Activated naive CD4-positive, alpha-beta T cell treated with Interleukin-2 at 50 U/mL for 16 hours (primary cell): ENCODE measurements at places on chromosomes 1 and 21.

DNA sequence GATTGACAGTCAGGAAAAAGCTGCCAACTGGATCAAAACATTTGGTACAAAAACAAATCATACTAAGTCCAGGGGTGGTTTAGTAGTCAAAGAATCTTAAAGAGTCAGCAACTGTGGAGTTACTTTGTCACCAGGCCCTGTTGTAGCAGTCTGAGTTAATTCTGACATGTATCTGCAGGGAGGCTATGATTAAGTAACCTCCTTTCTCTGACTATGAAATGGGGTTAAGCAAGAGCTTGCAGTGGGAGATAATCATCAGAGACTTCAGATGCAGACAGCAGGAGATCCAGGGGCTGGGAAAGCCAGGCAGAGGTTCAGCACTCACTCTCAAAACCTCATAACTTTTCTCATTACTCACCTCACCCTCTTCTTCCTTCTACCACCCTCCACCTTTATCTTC lies 99.2 kb upstream of the BTG3 start:
- no peak for DNase-seq

- DNase-seq, result no peak
Observed at GRCh38 chr1:70627910-70628309, 216.8 kb downstream of the CTH start.

GRCh38 chr1:45116340-45116739 lies 90.1 kb downstream of the ZSWIM5 start:
- DNase-seq, result no peak

GRCh38 chr1:44652445-44653106 lies 21.7 kb downstream of the TMEM53 start:
- DNase-seq, result peak; percentile 80

- no peak for DNase-seq
Observed at GRCh38 chr1:69196071-69196470, 371.7 kb upstream of the LRRC7 start.

DNA sequence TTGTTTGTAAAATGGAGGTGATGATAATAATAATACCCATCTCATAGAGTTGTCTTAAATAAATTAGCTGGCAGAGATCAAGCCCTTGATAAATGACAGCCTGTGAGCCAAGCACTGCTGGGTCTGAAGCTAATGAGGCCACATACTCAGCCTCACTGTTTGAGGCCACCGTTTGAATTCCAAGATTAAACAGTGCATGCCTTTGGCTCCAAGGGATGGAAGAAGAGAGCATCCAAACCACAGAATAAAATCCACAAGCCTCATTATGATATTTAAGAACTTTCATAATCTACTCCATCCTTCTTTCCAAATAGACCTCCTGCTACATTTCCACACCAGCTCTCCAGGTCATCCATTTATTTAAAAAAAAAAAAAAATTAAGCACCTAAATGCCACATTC lies 29.0 kb downstream of the TGFBR3 start:
- no peak for DNase-seq

- DNase-seq, result no peak
Observed at GRCh38 chr1:214557952-214558735, 6.7 kb upstream of the PTPN14 start.

- no peak for DNase-seq
Observed at GRCh38 chr1:222062640-222063039, 320.8 kb upstream of the DUSP10 start.

- no peak for DNase-seq
Observed at GRCh38 chr1:2483026-2483425, 6.9 kb downstream of the PLCH2 start.

DNA sequence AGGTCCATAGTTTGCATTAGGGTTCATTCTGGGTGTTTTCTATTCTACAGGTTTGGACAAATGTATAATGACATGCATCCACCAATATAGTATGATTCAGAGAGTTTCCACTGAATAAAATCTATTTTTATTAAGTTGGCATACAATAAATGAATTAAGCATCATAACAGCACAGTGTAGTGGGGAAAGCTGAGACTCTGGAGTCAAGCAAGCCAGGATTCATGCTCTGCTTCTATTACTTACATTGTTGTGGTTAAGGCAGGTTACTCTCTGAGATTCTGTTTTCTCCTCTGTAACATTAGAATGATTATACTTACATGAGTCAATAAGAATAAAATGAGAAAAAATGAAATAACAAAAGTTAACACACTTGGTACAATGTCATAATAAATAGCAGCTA lies 131.3 kb downstream of the SLC30A10 start:
- no peak for DNase-seq

- no peak for DNase-seq
Observed at GRCh38 chr1:89552471-89553081, 27.9 kb downstream of the LRRC8B start.

- DNase-seq, result no peak
Observed at GRCh38 chr1:54287801-54288211, 87.8 kb downstream of the MRPL37 start.

- no peak for DNase-seq
Observed at GRCh38 chr21:46099476-46099875, 1.6 kb downstream of the COL6A2 start.

DNA sequence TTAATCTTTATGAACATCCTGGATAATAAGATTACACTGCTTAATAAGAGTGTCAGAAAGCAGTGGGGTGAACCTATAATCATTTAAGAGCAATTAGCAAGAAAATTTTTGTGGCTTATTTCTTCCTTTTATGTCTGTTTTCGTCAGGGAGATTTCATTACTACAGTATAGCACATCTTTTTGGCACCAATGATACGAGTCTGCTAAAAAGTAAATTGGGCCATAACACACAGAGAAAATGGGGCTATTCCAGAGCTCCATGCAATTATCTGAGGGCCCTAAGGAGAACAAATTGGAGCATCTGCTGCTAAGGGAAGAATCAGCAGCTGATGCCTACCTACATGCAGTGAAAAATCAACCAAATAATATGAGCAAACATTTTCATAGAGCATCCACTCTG lies 330.3 kb upstream of the NCAM2 start:
- no peak for DNase-seq

DNA sequence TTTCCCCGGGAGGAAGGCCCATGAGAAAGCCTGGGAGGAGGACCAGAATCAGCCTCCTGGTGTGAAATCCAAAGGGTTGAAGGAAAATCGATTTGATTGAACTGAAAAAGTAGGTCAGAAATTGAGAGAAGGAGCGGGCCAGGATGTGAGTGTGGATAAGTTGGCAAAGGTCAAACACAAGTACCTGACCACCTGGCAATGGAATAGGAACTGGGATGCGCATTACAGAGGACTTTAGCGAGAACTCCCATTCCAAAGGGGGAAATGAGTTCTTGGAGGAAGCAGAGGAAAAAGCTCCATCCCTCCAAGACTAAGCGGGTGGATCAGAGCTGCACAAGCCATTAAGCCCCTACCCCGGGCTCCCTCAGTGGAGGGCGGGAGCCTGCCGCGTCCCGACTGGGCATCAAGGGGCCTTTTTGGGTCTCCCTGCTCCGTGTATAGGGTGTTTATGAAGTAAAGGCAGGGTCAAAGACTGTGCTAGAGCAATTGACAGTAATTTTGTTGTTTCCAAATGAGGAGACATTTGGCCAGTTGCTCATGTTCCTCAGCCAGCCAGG lies 56.4 kb downstream of the TGFB2 start:
- no peak for DNase-seq

DNA sequence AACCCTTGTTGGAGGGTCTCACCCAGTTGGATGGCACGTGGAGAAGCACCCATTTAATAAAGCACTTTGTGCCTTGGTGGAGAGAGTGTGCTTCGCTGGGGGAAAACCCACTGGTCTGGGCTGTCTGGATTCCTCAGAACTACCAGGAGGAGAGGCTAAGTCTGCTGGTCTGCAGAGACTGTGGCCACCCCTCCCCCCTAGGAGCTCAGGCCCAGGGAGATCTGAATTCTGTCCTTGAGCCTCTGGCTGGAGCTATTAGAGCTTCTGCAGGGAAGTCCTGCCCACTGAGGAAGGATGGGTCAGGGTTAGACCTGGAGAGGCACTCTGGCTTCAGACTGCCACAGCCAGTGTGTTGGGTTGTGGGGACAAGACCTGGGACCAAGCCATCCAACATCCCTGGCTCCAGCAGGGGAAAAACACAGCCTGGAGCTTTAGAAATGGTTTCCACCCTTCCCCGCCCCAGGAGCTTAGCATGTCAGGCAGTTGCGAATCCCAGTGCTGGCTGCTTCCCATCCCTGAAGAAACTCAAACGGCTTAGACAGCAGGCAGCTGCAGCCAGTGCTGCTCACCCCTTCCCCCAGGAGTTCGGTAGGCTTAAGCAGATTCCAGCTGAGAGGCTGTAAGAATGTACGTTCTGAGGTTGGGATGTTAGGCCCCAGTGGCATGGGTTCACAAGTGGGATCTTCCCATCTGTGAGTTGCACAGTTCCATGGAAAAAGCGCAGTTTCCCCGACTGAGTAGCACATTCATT lies 288.3 kb downstream of the TGFB2 start:
- no peak for DNase-seq

DNA sequence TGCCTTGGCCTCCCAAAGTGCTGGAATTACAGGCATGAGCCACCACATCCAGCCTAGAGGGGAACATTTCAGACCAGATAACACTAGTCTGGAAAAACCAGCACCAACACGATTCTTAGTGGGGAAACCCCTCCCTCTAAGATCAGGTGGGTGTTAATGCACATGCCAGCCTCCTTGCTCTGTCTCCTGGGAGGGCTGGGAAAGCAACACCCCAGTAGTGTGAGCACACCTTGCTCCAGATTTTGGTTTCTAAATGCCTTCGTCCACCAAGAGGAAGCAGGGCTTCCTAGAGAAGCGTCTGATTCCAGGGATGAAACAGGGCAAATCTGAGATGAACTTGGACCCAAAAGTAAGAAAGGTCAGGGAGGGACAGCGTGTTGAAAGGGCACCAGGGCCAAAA lies 2.2 kb upstream of the KRTAP10-4 start:
- no peak for DNase-seq

DNA sequence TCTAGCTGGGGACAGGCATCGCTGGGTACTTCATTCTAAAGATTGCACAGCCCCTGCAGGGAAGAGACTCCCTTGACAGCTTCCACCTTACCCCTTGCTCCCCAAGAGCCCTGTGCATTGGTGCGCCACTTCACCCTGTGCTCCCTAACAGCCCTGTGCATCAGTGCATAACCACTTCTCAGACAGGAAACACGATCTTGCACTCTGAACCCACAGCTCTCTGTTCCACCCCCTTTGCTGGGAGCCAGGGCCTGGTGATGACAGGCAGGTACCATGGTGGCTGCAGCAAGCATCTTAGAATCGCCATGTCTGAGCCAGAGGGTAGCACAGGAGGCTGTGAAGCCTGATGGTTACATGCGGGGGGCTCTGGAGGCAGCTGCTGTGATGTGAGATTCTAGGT lies 5.0 kb downstream of the ALPL start:
- no peak for DNase-seq

DNA sequence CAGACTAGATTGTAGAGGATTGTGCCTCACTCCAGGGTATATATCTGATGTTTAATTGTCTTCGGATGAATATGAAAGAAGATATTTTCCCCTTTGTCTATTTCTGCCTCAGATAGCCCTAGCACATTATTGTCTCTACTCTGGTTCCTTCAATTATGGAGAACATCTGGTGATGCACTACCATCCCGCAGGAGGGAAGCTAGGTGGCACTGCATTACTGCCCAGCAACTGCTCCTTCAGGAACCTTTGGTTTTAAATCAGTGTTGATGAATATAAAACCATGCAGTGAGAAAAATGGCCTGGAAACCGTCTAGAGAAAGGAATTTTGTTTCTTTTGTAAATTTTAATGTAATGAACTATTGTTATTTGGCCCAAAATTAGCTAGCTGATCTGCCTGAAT lies 68.5 kb downstream of the GPR88 start:
- DNase-seq, result no peak

DNA sequence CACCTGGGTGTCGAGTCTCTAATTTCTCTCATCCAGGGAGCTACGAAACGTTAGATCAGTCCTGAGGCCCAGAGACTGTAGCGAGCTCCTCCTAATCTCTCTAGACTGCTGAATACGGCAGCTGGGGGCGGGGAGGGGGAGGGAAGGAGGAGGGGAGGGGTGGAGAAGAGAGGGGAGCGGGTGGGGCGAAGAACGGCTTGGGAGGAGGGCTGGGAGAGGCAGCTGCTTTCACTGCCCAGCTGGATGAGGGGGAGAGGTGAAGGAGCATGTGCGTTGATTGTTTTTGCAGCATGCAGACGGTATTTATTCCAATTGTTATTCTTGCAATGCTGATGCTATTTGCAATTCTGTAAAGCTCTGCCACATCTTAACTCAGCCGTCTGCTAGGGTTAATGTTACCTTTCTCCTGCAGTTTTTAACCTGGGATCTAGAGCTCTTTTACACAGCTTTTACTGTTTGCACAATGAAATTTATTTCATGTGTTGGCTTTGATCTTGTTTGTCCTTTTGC lies 790 bp downstream of the DNAJC6 start:
- no peak for DNase-seq

- DNase-seq, result no peak
Observed at GRCh38 chr1:4105300-4105880, 205.3 kb upstream of the C1orf174 start.

DNA sequence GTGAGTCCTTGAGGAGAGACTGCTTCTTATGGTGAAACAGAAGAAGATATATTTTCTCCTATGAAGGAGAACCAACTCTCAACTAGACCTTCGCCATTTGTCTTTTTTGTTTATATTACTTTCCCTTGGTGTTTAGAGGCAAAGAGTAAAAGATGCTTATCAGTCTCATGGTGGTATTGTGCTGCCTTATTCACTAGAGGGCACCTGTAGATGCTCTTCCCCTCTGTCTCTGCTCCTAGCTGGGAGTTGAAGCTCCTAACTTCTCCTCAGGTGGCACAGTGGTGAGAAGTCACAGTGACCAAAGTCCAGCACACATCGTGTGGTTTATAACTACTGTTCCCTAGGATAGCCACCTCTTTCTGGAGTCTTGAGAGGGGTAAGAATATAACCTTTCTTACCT lies 1359.6 kb downstream of the PLA2G4A start:
- DNase-seq, result no peak

DNA sequence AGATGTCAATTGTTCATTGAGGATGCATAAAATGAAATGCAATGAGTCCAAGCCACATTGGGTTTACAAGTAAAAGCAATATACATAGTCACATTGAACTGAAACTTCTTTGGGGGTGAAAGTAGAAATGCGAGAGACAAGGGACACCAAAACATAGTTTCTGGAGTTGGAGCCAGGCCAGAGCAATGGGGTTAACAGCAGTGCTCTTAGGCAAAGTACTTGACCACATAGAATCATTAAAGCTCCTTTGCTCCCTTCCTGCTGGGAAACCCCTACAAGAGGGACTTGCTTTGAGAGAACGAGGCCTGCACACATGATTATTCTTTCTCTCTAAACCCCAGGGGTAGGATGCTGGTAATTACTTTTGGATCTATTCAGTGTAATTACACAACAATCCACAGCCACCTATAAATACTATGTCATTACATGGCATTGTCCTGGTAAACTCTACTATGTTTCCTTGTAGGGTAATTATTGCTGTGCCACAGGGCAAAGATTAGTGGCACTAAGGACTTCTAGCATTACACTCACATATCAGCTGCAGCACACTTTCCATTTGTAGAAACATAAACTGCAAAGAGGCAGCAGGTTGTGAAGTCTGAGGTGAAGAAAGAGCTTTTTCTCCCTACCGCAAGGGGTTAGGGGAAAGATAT lies 421.6 kb upstream of the PBX1 start:
- DNase-seq, result no peak

- no peak for DNase-seq
Observed at GRCh38 chr1:204370176-204370575, 10.4 kb upstream of the PLEKHA6 start.
